Lower lobe of right lung (tissue), 2 donors: ENCODE measurements at places on chromosomes 11 and 22. TPM values are rescaled to one million over a fixed set of nuclear protein-coding genes. Genes with fewer than 3 reads are reported as not detected.
A peak's percentile ranks its signal among the peaks of the same experiment; 100 is the strongest.

DNA sequence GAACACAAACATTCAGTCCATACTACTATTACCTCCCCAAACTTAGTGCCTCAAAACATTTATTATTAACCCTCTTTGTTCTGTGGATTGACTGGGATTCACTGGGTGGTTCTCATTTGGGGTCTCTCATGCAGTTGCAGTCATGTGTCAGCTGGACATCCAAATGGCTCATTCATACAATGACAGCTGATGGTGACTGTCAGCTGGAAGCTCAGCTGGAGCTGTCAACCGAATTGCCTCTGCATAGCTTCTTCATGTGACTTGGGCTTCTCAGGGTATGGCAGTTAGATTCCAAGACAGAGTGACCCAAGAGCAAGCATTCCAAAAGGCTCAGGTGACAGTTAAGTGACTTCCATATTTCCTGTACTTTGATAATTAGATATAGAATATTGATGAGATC, 85.2 kb downstream of the CCDC34 start:
- DNase-seq, result no peak

GRCh38 chr11:126102436-126102981, 39.8 kb upstream of the CDON start:
- peak; percentile 83 for DNase-seq

GRCh38 chr11:120649316-120649715, 137.8 kb downstream of the GRIK4 start:
- DNase-seq, result no peak

DNA sequence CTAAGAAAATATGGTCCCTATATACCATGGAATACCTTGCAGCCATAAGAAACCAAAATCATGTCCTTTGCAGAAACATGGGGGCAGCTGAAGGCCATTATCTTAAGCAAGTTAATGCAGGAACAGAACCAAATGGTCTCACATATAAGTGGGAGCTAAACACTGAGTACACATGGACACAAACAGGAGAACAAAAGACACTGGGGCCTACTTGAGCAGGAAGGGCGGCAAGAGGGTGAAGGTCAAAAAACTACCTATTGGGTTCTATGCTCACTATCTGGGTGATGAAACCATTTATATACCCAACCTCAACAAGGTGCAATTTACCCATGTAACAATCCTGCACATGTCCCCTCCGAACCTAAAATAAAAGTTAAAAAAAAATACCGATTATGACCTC, 22.5 kb downstream of the GAS2 start:
- no peak for DNase-seq

GRCh38 chr11:68353118-68353517, 40.7 kb downstream of the LRP5 start:
- DNase-seq, result no peak

GRCh38 chr11:27250867-27251665, 111.9 kb downstream of the CCDC34 start:
- no peak for DNase-seq

DNA sequence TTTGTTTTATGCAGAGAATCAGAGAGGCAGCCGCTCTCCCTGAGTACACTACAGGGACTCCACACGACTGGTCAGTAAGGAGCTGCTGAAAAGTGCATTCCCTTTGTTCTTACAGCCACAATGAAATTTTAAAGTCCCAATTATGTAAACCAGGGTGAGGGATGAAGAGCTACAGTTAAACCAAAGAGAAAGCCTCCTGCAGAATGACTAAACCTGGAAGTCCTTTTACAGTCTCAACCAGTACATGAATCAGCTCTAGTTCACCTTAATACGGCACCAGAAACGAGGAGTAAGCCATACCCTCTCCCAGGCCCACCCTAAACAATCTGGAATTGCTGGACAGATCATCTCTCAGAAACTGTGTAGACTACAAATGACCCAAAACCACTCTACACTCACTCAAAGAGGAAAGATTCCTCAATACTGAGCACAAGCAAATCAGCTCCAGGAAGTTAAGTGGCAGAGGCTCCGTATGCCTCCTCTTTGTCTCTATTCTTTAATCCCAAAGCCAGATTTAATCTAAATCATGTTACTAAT, 113.1 kb downstream of the RBFOX2 start:
- DNase-seq, result no peak

DNA sequence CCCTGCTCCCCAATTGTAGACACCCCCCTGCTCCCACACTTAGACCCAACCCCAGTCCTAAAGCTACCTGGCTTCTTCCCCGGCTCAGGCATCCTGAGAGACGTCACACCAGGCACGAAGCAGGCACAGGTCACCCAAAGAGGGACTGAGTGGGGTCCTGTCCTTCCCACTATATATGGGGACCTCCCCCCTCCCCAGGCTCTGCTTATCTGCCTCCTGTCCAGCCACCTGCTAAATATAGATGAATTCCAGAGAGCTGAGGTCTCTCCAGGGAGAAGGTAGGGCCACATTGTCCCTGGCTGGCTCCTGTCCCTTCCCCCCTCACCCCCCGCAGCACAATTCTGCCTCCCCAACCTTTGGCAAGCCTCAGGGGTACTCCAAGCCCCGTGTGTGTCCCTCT, at the start of gene MYBPC3:
TSS of gene MYBPC3 (minus strand) at position 147 of the 400 bp plus-strand sequence. CDS start at position 92, 55 bp downstream.
- no peak for DNase-seq

GRCh38 chr11:2539371-2540222, 94.8 kb downstream of the KCNQ1 start:
- DNase-seq, result peak; percentile 35

- DNase-seq, result no peak
Observed at GRCh38 chr11:100672498-100673033, 14.5 kb upstream of the ARHGAP42 start.

- no peak for DNase-seq
Observed at GRCh38 chr22:30370641-30371230, 13.9 kb downstream of the CCDC157 start.

DNA sequence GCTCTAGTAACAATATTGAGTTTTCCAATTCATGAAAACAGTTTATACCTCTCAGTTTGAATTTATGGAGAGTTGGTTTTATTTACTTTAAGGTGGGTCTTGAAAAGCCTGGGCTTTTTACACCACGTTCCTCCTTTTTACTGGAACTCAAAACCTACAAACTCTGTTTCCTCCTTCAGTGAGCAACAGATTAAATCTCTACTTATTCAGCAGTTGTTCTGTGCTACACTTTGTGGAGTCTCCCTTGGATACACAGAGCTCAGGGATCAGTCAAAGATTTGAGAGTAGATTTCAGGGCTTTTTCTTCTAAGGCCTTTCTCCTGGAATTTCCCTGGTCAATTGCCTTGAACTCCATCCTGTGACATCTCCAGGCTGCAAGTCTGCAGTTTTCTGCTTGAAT, 3.5 kb downstream of the NXPE1 start:
- no peak for DNase-seq

- DNase-seq, result no peak
Observed at GRCh38 chr11:96293598-96294021, 49.4 kb downstream of the MAML2 start.

DNA sequence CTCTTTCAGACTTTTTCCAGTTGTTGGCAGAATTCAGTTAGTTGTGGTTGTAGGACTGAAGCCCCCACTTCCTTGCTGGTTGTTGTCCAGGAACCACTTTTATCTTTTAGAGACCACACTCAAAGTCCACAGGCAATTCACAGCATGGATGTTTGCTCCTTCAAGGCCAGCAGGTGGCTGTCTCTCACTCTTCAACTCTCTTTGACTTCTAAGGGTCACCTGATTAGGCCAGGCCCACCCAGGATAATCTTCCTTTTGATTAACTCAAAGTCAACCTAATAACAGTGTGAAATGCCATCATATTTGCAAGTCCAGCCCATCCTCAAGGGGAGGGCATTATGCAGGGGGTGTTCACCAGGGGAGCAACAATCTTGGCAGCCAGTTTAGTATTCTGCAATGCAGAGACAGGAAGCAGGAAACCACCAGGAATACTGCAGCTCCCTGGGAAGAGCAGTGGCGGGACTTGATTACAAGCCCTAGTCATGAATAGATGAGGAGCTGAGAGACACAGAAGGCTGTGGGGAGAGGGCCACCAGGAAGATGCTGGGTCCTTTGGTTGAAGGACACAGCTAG, 52.4 kb downstream of the LRRC74B start:
- no peak for DNase-seq

DNA sequence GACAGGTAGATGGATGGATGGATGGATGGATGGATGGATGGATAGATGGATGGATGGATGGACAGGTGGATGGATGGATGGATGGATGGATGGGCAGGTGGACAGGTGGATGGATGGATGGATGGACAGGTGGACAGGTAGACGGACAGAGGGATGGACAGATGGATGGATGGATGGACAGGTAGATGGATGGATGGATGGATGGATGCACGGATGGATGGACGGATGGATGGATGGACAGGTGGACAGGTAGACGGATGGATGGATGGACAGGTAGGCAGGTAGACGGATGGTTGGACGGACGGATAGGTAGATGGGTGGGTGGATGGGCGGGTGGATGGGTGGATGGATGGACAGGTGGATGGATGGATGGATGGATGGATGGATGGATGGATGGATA, 24.3 kb downstream of the PDGFB start:
- DNase-seq, result peak; percentile 10

DNA sequence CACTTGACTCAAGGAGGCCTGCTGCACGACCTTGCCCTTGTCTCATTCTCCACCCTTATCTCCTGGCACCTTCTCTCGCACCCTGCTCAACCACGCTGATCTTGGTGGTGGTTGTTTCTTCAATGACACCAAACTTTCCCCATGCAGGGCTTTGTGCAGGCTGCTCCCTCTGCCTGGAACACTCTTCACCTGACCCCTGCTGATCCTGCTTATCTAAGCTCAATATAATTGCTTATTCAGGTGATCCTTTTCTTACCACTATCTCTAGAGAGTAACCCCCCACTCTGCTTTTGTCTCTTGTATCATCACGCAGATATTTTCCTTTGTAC, 604.4 kb downstream of the BUD13 start:
- no peak for DNase-seq

DNA sequence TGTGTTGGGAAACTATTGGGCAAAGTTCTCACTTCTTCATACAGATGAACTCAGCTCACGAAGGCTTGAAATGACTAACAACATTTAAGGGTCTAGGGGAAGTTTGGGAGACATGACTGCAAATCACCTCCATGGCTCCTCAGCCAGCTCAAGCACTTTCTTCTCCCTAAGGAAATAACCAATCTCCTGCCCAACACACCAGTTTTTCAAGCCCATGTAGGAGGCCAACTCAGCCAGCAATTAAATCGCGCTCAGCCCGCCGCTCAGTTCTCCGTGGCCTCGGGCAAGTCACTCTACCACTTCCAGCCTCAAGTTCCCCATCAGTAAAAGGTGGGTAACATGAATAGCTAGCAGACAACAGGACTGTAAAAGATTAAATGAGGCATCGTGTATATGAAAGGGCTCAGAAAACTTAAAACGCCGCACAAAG, 796 bp downstream of the POLDIP3 start:
- no peak for DNase-seq

GRCh38 chr11:103923451-103923931, 112.9 kb upstream of the DDI1 start:
- DNase-seq, result no peak

DNA sequence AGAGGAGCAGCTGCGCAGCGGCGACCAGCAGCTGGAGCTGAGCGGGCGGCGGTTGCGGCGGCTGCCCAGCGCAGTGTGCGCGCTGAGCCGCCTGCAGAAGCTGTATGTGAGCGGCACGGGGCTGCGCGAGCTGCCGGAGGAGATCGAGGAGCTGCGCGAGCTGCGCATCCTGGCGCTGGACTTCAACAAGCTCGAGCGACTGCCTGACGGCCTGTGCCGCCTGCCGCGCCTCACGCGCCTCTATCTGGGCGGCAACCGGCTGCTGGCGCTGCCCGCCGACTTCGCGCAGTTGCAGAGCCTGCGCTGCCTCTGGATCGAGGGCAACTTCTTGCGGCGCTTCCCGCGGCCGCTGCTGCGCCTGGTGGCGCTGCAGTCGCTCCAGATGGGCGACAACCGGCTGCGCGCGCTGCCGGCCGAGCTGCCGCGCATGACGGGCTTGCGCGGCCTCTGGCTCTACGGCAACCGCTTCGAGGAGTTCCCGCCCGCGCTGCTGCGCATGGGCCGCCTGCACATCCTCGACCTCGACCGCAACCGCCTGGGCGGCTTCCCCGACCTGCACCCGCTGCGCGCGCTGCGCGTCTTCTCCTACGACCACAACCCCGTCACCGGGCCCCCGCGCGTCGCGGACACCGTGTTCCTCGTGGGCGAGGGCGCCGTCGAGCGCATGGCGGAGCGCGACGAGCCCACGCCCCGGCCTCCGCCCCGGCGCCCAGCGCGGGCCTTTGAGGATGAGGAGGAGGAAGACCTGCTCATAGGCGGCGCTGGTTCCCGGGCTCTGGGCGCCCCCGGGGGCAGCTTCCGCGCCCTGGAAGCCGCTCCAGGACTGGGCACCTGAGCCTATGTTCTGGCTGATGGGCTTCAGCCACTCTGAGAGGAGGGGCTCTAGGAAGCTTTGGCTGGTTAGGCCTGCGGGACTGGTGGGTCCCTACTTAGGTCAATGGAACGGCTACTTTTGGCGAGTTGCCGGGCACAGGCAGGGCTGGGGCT, 787 bp downstream of the LRRC10B start:
- peak; percentile 76 for DNase-seq

DNA sequence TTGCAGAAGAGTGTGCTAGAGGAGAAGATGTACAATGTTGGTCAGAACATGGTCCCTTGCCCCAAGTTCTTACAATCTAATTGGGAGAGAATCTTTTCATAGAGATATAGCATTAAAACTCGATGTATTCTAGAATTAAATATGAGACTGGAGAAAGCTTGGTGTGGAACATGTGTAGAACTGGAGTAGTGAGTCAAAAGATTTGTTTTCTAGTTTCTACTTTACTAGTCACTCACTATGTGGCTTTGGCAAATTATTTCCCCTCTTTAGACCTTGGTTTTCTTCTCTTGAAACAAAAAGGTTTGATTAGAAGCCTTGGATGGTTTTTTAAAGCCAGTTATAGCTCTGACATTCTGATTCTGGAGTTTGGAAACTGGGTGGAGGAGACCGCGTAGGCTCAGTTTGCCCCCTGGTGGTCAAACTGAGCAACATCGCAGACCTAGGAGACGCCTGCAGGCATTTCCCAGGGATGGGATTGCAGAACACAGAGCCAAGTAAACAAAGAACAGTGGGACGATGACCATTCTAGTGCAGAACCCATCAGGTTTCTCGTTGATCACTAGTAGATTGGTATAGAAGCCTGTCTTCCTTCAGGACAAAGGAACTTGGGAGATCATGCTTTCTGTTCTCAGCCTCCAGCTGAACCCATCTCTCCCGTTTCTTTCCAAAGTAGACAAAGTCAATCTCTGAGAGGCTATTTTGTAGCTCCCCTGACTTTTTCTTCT, 8.5 kb upstream of the CHRDL2 start:
- no peak for DNase-seq

Gene ATP6V1E1
- total RNA-seq, result 133 TPM

Gene SMIM38
- total RNA-seq, result not detected

Gene HDHD5
- 26.2 TPM for total RNA-seq

Gene OVOL1
- total RNA-seq, result 0.89 TPM

Gene C11orf65
- 1.3 TPM for total RNA-seq

Gene ART1
- total RNA-seq, result 1.0 TPM

Gene C11orf91
- not detected for total RNA-seq
